ENCODE measurements at places on chromosomes 6 and 20.

GRCh38 chr6:16486661-16487060, 248.3 kb downstream of the GMPR start:
- no peak for DNase-seq

GRCh38 chr6:142013287-142013686, 119.4 kb upstream of the GJE1 start:
- DNase-seq: no peak

GRCh38 chr6:127367023-127367375, 23.6 kb upstream of the ECHDC1 start:
- no peak for DNase-seq

GRCh38 chr6:117463762-117464665, 18.5 kb upstream of the DCBLD1 start:
- no peak for DNase-seq

GRCh38 chr6:150641398-150642139, 41.9 kb downstream of the PLEKHG1 start:
- no peak for DNase-seq

GRCh38 chr6:2038092-2038491, 207.3 kb downstream of the GMDS start:
- peak; percentile 10 for DNase-seq

GRCh38 chr20:25338112-25339023, 52.3 kb downstream of the ABHD12 start:
- no peak for DNase-seq

Measured in CD4-positive, alpha-beta T cell treated with Interleukin-1 beta for 1 hour (primary cell).